ENCODE measurements at places on chromosomes 7 and 10.

- no peak for DNase-seq
Measured at GRCh38 chr10:133093291-133093690, 5.6 kb downstream of the ADGRA1 start.

GRCh38 chr7:74619235-74619860 lies 38.2 kb upstream of the GTF2I start:
- DNase-seq: no peak

DNA sequence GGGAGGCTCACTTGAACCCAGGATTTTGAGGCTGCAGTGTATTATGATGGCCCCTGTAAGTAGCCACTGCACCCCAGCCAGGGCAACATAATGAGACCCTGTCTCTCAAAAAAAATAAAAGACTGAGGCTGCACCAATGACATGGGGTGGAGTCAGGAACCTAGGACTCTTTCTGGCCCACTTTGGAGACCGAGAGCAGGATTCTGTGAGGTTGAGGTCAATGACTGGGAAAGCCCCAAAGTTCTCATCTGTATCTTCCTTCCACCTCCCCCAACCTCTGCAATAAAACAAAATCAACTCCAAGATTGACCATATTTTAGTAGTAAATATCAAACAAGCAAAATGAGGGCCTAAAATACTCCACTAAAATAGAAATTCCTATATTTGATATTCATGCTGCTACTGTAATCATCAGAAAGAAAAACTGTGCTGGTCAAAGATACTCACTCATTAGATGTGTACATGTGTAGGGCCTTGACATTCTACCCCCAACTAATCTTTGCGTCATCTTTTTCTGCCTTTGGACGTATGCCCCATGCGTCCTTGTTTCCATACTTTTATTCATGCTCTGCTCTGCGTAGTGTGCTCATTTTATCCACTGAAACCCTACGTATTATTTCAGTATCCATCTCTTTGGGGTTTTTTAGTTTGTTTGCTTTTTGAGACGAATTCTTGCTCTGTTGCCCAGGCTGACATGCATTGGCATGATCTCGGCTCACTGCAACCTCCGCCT lies 23.8 kb downstream of the WBP1L start:
- no peak for DNase-seq

- DNase-seq: no peak
Measured at GRCh38 chr7:65371468-65371867, 2.2 kb upstream of the ZNF92 start.

- DNase-seq: peak; percentile 78
Measured at GRCh38 chr10:126504063-126504760, 115.9 kb upstream of the ADAM12 start.

DNA sequence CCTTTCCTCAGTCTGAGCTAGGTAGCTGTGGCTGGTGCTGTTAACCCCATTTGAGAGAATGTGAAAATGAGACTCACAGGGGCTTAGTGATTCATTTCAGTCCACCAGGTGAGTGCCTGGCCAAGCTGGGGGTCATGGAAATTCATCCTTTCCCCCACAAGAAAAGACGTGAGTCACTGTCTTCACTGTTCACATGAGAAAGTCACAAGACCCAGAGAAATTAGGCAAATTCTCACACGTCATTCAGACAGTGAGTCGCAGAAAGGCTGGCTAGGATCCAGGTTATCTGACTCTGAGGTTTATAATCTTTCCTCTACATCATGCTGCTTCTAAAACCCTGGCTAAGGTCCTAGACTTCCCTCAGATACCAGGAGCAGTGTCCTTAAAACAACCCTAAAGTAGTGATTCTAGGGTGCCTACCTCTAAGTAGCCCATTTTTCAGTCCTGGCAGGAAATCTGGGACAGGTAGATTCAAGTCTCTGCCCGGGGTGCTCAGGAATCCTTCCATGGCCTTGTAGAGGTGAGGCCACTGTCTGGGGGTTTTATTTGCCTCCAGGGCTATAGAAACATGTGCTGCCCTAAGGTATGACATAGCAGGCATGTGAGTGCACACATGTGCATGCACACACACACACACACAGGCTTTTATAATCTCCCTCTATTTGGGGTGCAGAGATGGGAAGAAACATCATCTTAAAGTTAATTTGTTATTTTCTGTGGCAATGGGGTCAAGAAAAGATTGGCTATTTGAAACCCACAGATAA lies 427.9 kb upstream of the CELF2 start:
- no peak for DNase-seq

DNA sequence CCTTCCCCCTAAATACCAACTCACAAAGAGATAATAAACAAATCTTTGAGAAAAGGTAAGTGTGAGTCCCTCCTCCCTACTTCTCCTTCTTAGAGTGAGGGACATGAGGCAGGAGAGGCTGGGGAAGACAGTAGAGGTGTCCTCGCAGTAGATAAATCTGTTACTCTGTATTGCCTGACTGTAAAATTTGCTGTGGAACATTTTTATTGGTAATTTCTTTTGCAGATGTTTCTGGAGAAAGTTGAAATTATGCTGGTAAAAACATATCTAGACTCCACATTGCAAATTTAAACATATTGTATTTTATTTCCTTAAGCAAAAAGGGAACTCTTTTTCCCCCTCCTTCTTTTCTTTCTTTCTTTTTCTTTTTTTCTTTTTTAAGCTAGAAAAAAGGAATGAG lies 58.5 kb downstream of the PLCE1 start:
- DNase-seq: no peak

GRCh38 chr7:95267754-95268153 lies 56.6 kb downstream of the PON1 start:
- DNase-seq: no peak

GRCh38 chr7:28328822-28329660 lies 83.3 kb upstream of the CREB5 start:
- no peak for DNase-seq

GRCh38 chr7:107773027-107773426 lies 29.1 kb downstream of the CBLL1 start:
- DNase-seq: no peak

- no peak for DNase-seq
Measured at GRCh38 chr10:132788831-132789219, 2.9 kb upstream of the NKX6-2 start.

DNA sequence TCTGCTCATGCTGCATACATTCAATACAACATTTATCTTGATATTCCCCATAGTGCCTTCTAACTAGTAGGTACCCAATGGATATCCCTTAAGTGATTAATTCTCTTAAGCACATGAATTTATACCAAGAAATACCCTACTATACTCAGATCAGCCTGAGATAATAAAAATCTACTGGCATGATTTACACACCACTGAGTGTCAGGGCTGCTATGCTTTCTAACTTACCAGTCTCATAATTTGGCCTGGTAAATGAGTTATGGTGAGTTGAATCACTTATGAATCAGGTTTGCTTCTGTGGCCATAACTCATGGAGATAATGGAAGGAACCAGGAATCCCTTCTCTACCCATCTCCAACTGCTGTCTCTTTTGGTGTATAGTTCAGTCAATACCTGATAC lies 122.8 kb downstream of the THSD7A start:
- no peak for DNase-seq

- no peak for DNase-seq
Measured at GRCh38 chr10:58645416-58646146, 132.9 kb downstream of the BICC1 start.

DNA sequence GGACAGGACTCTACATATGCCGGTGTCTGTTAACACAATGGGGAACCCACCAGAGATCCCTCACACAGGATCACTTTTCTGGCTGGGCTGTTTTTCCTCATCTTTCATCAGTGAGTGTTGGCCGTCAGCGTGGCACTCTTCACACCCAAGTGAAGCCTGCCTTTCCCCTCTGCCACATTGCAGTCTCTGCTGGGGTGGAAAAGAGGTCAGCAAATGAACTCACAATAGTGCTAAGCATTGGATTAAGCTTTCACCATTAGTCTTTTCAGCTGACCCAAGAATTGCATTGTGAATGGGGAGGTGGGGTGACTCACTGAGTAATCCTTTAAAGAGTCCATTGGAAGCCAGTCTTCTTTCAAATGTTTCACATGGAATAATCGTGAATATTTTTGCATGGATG lies 143.0 kb downstream of the KIAA1217 start:
- no peak for DNase-seq

DNA sequence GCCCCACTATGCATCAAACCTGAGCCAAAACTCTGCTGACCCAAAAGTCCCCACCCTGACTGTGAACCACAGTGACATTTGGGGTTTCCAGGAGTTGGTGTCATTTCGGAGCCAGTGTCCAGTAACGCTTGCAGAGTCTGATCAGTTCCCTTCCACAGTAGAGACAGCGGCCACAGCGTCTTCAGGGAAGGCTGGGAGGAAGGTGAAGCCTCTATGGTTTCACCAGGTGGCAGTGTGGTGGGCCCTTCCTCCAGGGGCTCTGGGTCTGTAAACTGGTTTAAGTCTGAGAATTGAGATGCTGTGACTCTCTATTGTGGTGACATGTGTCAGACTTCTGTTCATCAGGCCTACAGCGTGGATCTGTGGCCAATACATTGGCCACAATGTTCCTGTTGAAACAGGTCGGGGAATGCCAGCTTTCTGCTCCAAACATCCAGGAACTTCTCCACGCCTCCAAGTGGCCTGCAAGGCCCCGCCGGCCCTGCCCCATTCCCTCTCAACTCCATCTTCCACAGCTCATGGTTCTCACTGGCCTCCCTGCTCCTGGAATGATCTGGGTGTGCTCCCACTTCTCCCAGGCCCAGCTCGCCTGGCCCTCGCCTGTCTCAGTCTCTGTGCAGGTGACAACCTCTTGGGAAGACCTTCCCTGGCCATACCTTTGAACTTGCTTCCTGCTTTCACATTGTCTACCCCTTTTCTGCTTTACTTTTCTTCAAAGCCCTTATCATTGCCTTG lies 124.5 kb upstream of the FAM20C start:
- no peak for DNase-seq

GRCh38 chr7:42194238-42194637 lies 42.8 kb downstream of the GLI3 start:
- no peak for DNase-seq

GRCh38 chr7:16804674-16805439 lies at the start of gene AGR2:
Gene AGR2 (minus strand): TSS chr7:16804999. CDS start chr7:16801796, 3,203 bp downstream.
- DNase-seq: peak; percentile 31

- no peak for DNase-seq
Measured at GRCh38 chr7:124269774-124270173, 236.9 kb upstream of the TMEM229A start.

All from iPS-NIHi11 (cell line).